ENCODE measurements at places on chromosomes 6 and 20. TPM values are rescaled to one million over a fixed set of nuclear protein-coding genes. Genes with fewer than 3 reads are reported as not detected.

- DNase-seq: no peak
Observed at GRCh38 chr6:1893470-1894130, 283.9 kb downstream of the FOXC1 start.

DNA sequence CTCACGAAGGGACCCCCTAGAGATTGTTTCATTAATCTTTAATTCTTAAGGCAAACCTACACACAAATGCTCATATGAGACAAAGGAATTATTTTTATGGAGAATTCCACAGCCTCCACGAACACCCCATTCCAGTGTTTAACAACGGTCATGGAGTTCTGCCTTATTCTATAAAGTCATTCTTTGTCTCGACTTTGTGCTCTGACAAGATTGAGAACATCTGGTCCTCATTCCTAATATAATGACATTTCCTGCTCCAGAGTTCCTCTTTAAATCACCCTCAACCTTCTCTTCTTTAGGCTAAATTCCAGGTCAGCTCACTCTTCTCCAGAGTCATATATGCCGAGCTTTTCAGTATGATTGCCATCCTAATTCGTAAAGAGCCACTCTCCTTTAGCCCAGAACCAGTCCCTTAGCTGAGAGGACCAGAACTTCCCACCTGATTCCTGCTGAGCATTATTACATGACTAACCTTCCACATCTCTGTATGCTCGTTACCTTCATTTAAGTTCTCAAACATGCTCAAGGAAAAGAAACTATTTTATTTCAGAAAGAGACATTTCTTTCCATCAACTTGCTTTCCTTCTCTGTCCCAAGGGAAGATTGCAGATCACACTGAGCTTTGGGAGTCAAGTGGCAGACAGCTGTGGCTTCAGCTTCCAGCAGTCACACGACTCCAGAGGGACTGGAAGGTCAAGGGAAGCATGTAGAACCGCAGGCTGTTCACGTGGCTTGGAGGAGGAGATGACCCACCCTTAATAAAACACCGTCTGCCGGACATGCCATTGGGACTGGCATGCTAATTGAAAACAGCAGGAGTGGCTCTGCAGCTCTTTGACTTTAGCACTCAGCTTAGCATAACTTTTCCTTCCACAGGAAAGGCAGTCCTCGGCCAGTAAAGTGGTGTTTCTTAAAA lies 467.1 kb upstream of the HSF2 start:
- peak; percentile 60 for DNase-seq

GRCh38 chr20:43322851-43323250 lies 133.1 kb upstream of the PTPRT start:
- DNase-seq: no peak

- DNase-seq: no peak
Observed at GRCh38 chr6:37615564-37616340, 81.9 kb downstream of the MDGA1 start.

DNA sequence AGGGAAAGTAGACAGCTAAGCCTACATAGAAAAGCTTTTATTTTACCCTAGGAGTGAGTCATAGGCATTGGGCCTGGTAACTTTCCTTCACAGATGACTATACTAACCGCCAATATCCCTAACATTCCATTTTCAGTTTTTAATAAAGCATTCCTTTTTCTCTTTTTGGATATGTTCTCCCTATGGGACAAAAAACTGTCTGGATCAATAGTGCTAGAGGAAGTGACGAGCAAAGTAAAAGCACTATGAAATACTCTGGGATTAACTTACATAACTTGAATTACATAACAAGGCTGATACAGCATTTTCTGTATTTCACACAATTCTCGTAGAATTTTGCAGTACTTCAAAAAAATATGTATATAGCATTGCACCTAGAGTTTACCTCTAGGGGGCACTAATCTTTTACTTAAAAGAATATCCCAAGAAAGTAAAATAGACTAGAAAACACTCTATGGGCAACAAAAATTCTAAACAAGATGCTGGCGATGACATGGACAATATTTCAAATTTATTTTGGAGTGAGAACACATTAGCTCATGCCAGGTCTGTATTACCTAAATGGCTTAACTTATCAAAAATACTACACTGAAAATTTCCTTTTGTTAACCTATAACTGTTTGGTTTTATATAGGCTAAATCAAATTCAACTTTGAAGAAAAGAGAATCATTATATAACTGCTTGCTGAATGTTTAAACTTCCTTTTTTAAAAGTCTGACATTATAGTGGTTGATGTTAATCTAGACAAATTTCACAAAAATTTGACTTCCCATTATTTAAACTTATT lies 66.3 kb upstream of the DST start:
- DNase-seq: no peak

- no peak for DNase-seq
Observed at GRCh38 chr6:10472634-10473033, 48.5 kb upstream of the GCNT2 start.

DNA sequence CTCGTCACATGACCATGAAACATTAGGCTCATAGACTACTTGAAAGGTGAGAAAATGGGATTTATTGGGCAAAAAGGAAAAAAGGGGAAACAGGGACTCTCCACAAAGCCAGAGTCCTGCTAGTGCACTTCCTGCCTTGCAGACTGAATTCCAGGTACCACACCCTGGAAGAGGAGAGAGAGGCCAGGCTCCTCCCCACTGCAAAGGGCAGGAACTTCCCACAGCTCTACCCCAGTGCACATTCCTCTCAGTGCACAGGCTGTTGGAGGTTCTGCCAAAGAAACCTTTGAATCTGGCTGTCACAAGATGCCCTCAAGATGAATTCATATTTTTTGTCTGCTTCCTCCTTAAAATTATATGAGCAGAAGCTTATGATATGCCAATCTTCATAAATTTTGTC lies 920.4 kb upstream of the GJE1 start:
- no peak for DNase-seq

DNA sequence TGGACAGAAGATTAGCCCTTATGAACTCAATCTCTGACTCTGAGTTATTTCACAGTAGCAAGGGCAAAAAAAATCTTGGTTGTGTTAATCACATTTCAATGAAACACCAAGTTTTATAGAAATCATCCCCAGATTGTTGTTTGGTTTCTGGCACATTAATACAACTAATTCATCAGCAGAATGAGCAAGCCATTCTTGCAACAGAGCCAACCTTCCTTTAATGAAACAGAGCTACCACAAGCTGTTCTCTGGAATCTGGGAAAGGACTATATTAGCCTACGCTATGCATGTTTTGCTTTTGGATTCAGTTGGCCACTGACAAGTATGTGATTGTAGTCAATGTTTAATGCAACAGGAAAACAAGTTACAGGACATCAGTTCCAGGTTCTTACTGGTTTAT lies 13.8 kb upstream of the POPDC3 start:
- no peak for DNase-seq

- peak; percentile 74 for DNase-seq
Observed at GRCh38 chr6:34514593-34515472, 41.3 kb downstream of the SPDEF start.

GRCh38 chr6:143414769-143415168 lies 35.7 kb downstream of the ADAT2 start:
- no peak for DNase-seq

The CFAP61 gene
- total RNA-seq: 0.61 TPM

The XRN2 gene
- total RNA-seq: 136 TPM

The ZKSCAN3 gene
- 9.2 TPM for total RNA-seq

The RUNX2 gene
- 1.2 TPM for total RNA-seq

The RBPJL gene
- total RNA-seq: 0.73 TPM
